ENCODE measurements at places on chromosomes 4 and X. TPM values are rescaled to one million over a fixed set of nuclear protein-coding genes. Genes with fewer than 3 reads are reported as not detected.

The NXF2B gene
- total RNA-seq: not detected

DNA sequence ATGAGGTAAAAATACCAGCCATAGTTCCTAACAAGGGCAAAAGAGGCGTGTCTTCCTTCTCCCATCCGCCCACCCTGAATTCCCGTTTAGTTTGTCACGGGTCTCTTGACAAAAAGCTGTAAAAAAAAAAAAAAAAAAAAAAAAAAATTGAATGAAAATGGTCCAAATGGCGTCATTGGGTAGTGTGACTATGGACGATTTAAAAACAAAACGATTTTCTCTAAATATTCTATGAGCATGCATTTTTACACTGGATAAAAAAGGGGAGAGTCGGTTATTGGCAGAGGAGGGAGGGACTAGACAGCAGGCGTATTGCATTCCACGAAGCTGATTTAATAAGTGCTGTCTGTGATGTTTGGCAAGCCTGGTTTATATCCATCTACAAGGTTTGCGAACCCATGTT lies at the start of gene FAM133A:
Gene FAM133A, plus strand, starts transcription at position 338 of the 403 bp plus-strand sequence. CDS start 35,214 bp downstream, outside the sequence.
- DNase-seq: no peak

The SOWAHB gene
- 22.1 TPM for total RNA-seq

The CAPN6 gene
- total RNA-seq: 0.28 TPM

GRCh38 chr4:148632476-148632875 lies 190.3 kb upstream of the NR3C2 start:
- no peak for DNase-seq

All from left lobe of liver (tissue), 2 donors.